ENCODE measurements at places on chromosomes 4 and X. TPM values are rescaled to one million over a fixed set of nuclear protein-coding genes. Genes with fewer than 3 reads are reported as not detected.

Gene RIPPLY1
- not detected for polyA plus RNA-seq

Gene PNCK
- not detected for polyA plus RNA-seq

Gene MAGEA10
- polyA plus RNA-seq = not detected

- DNase-seq = no peak
- no peak overlapping the region for H3K27ac ChIP-seq
- no peaks in the 10 kb centered on the region for H3K4me1 ChIP-seq
- no peak overlapping the region for H3K4me3 ChIP-seq
- H3K27me3 ChIP-seq = no peaks in the 10 kb centered on the region
Observed at GRCh38 chr4:145041378-145041777, 56.6 kb downstream of the ANAPC10 start.

- H3K27ac ChIP-seq = peak overlapping the region; percentile 20
- peak; percentile 86 for DNase-seq
- H3K4me3 ChIP-seq = no peak overlapping the region
Observed at GRCh38 chr4:37767546-37767945, 58.9 kb upstream of the PGM2 start.

DNA sequence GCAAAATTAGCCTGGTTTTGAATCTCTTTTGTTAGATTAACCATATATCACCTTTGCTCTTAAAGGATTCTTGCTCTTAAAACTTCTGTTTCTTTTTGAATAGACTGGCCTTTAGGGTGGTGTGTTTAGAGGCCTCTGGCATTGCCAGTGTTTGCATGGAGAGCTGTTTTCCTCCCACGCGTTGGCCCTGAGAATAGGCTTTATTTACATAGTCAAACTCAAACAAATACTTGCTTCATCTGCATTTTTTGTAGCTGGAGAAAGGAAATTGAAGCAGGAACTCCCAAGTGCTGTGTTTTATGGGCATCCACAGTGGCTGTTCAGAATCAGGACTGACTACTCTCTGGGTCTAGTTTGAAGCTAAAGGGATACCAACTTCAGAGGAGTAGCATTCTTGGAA lies 2.7 kb downstream of the SHROOM2 start:
- no peak overlapping the region for H3K4me3 ChIP-seq
- DNase-seq = peak; percentile 50
- peaks cover 11% of the 10 kb centered on the region for H3K4me1 ChIP-seq
- H3K27me3 ChIP-seq = peaks cover 8% of the 10 kb centered on the region
- H3K27ac ChIP-seq = no peak overlapping the region
- no peaks in the 10 kb centered on the region for H3K36me3 ChIP-seq

DNA sequence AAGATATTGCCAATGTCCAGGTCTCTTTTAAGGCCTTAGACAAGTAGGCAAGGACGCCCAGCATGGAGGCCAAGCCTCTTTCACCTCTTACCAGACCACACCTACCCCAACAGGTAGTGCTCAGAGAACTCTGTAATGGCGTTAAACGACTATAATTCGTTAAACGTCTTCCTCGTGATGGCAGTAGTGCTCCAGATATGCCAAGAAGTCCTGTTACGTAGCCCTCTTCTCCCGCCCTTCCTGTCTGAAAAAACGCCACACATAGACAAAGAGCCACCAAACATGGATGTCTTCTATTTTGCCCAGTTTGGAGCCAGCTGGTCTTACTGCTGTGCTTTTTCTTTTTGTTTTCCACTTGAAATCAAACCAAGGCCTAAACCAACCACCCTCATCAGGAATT lies 190.7 kb downstream of the OR13H1 start:
- H3K27me3 ChIP-seq = no peaks in the 10 kb centered on the region
- peak; percentile 87 for DNase-seq
- H3K27ac ChIP-seq = no peak overlapping the region
- no peaks in the 10 kb centered on the region for H3K36me3 ChIP-seq
- H3K4me3 ChIP-seq = no peak overlapping the region

GRCh38 chr4:20194123-20195013 lies 57.3 kb upstream of the SLIT2 start:
- no peak overlapping the region for H3K4me3 ChIP-seq
- H3K36me3 ChIP-seq = no peaks in the 10 kb centered on the region
- no peaks in the 10 kb centered on the region for H3K4me1 ChIP-seq
- no peaks in the 10 kb centered on the region for H3K27me3 ChIP-seq
- DNase-seq = no peak
- no peak overlapping the region for H3K27ac ChIP-seq

DNA sequence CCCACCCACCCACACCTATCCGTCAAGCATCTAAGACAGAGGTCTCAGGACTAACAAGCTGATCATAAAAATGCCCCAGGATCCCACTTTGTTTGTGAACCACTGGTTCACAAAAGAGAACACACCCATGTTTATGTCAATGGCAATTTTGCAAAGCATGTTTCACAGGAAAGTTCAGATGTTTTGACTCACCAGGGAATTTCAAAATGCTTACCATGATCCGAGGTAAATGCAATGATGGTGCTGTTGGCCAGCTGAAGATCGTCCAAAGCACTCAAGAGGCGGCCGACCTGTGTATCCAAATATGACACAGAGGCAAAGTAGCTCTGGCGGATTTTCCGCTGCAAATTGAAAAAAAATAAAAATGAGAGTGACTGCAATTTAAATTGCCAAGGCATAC lies 15.0 kb downstream of the IDS start:
- no peak overlapping the region for H3K4me3 ChIP-seq
- H3K27me3 ChIP-seq = no peaks in the 10 kb centered on the region
- H3K4me1 ChIP-seq = peaks cover 35% of the 10 kb centered on the region
- DNase-seq = no peak

- H3K36me3 ChIP-seq = no peaks in the 10 kb centered on the region
- no peak overlapping the region for H3K4me3 ChIP-seq
- no peaks in the 10 kb centered on the region for H3K27me3 ChIP-seq
- H3K4me1 ChIP-seq = no peaks in the 10 kb centered on the region
Observed at GRCh38 chrX:93741811-93742210, 67.8 kb downstream of the FAM133A start.

Gene SPANXN3
- not detected for polyA plus RNA-seq

- H3K4me1 ChIP-seq = peaks cover 24% of the 10 kb centered on the region
- H3K27me3 ChIP-seq = no peaks in the 10 kb centered on the region
- no peaks in the 10 kb centered on the region for H3K36me3 ChIP-seq
- no peak overlapping the region for H3K4me3 ChIP-seq
- H3K27ac ChIP-seq = no peak overlapping the region
Observed at GRCh38 chr4:183136855-183137254, 37.8 kb downstream of the WWC2 start.

- H3K4me3 ChIP-seq = no peak overlapping the region
- H3K36me3 ChIP-seq = no peaks in the 10 kb centered on the region
- DNase-seq = peak; percentile 66
- no peaks in the 10 kb centered on the region for H3K27me3 ChIP-seq
- no peaks in the 10 kb centered on the region for H3K4me1 ChIP-seq
Observed at GRCh38 chr4:167622481-167623240, 388.4 kb upstream of the SPOCK3 start.

DNA sequence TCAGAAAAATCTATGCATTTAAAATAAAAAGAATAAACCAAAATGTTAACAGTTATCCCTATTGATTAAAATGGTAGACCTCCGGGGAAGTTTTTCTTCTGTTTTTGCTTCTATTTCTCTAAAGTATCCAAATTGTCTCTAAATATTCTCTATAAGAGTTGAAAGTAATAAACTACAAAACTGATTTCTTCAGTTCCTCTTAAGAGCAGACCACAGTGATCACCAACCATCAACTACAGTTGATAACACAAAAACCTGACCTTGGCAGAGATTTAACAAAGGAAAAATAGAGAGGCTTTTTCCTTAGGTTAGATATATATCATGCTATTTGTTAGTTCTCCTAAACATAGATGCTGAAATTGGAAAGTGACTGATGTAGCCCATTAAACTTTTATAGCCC lies 27.3 kb downstream of the DDX60 start:
- H3K36me3 ChIP-seq = peaks cover 69% of the 10 kb centered on the region
- no peak overlapping the region for H3K4me3 ChIP-seq
- no peaks in the 10 kb centered on the region for H3K4me1 ChIP-seq
- no peak overlapping the region for H3K27ac ChIP-seq

DNA sequence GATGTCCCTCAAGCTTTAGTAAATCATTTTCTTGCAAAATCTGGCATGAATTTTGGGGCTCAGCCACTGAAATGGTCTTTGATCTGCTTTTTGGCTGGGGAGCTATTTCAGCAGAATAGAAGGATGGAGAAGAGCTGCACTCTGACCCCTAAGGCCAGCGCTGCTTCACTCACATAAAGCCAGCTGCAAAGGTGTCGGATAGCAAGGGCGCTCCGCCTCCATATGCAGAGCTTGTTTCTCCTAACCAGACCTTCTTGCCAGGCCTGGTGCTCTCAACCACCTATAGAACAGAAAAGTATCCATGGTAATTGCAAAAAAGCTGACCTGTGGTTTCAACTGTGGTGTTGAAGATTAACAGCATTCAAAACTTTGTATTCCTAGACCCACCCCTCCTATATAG lies 24.1 kb upstream of the COQ2 start:
- H3K4me1 ChIP-seq = no peaks in the 10 kb centered on the region
- no peaks in the 10 kb centered on the region for H3K27me3 ChIP-seq
- no peak overlapping the region for H3K4me3 ChIP-seq
- H3K27ac ChIP-seq = no peak overlapping the region
- DNase-seq = no peak
- no peaks in the 10 kb centered on the region for H3K36me3 ChIP-seq

Gene NMU
- 0.56 TPM for polyA plus RNA-seq

GRCh38 chr4:26105337-26105736 lies 191.3 kb downstream of the SMIM20 start:
- no peak overlapping the region for H3K27ac ChIP-seq
- H3K4me3 ChIP-seq = no peak overlapping the region
- no peak for DNase-seq
- no peaks in the 10 kb centered on the region for H3K27me3 ChIP-seq
- no peaks in the 10 kb centered on the region for H3K4me1 ChIP-seq

DNA sequence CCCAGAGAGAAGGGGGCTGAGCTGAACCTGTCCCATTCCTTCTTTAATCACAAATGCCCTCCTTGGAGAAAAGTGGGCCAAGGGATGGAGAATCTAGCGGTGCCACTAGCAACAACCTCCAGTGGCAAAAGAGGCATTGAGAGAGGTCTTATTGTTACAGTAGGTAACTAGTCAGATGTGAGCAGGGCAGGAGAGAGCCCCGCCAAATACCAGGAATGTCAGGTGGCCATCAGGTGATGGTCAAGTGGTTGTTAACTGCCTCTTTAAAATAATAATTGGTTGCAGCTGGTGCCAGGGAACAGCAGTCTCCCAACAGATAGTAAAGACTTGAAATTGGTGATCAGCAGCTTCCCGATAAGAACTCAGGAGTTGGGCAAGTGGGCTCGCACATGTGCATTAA lies 116.1 kb downstream of the EVC2 start:
- no peaks in the 10 kb centered on the region for H3K27me3 ChIP-seq
- no peaks in the 10 kb centered on the region for H3K4me1 ChIP-seq
- no peak overlapping the region for H3K27ac ChIP-seq
- H3K36me3 ChIP-seq = peaks cover 28% of the 10 kb centered on the region
- no peak for DNase-seq
- H3K4me3 ChIP-seq = no peak overlapping the region

- peaks cover 81% of the 10 kb centered on the region for H3K4me1 ChIP-seq
- DNase-seq = peak; percentile 93
- peak overlapping the region; percentile 92 for H3K27ac ChIP-seq
Observed at GRCh38 chrX:24150051-24150790, 692 bp downstream of the ZFX start.

Gene PDCL2
- polyA plus RNA-seq = not detected

- DNase-seq = no peak
- H3K27ac ChIP-seq = no peak overlapping the region
- no peak overlapping the region for H3K4me3 ChIP-seq
- H3K27me3 ChIP-seq = no peaks in the 10 kb centered on the region
Observed at GRCh38 chr4:152052451-152053057, 291.7 kb upstream of the GATB start.

Gene STOX2
- polyA plus RNA-seq = 1.00 TPM

Gene C4orf51
- polyA plus RNA-seq = not detected

- no peak for DNase-seq
- H3K4me3 ChIP-seq = no peak overlapping the region
- no peaks in the 10 kb centered on the region for H3K27me3 ChIP-seq
- H3K27ac ChIP-seq = no peak overlapping the region
- H3K36me3 ChIP-seq = no peaks in the 10 kb centered on the region
Observed at GRCh38 chrX:133033010-133033409, 63.9 kb downstream of the USP26 start.

DNA sequence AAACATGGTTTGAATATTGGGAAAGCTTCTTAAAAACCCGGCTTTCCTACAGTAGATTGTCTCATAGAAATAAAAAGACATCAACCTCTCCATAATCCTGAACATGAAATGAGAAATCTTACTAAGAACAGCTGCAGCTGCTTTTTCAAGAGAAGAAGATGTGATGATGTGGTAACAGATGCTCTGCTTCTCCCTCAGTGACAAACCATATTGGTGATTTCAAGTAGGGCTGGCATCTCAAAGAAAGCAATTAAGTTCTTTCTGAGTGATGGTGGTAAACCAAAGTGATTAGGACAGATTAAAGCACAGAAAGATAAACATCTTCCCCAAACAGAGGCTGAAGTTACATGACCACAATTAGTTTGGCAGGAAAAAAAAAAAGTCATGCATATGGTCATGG lies 1477.7 kb downstream of the RAPGEF2 start:
- no peaks in the 10 kb centered on the region for H3K27me3 ChIP-seq
- DNase-seq = no peak
- H3K36me3 ChIP-seq = no peaks in the 10 kb centered on the region
- H3K4me3 ChIP-seq = no peak overlapping the region
- H3K4me1 ChIP-seq = no peaks in the 10 kb centered on the region

- DNase-seq = no peak
- H3K4me1 ChIP-seq = no peaks in the 10 kb centered on the region
- H3K36me3 ChIP-seq = no peaks in the 10 kb centered on the region
- H3K27ac ChIP-seq = no peak overlapping the region
- H3K27me3 ChIP-seq = peaks cover 43% of the 10 kb centered on the region
- H3K4me3 ChIP-seq = no peak overlapping the region
Observed at GRCh38 chr4:3285558-3286334, 7.1 kb upstream of the RGS12 start.

DNA sequence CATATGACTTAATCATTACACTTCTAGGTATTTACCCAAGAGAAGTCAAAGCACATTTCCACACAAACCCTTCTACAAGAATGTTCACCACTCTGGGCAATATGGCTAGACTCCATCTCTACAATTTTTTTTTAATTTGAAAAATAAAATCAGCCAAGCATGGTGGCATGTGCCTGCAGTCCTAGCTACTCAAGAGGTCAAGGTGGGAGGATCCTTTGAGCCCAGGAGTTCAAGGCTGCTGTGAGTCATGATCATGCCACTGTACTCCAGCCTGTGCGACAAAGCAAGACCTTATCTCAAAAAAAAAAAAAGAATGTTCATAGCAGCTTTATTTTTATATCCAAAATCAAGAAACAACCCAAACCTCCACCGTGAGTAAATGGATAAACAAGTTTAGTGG lies 70.3 kb upstream of the MBNL3 start:
- no peak overlapping the region for H3K27ac ChIP-seq
- DNase-seq = no peak
- H3K36me3 ChIP-seq = no peaks in the 10 kb centered on the region
- H3K4me1 ChIP-seq = no peaks in the 10 kb centered on the region
- H3K27me3 ChIP-seq = no peaks in the 10 kb centered on the region

- H3K36me3 ChIP-seq = no peaks in the 10 kb centered on the region
- H3K27ac ChIP-seq = no peak overlapping the region
- H3K4me1 ChIP-seq = no peaks in the 10 kb centered on the region
- H3K4me3 ChIP-seq = no peak overlapping the region
- DNase-seq = no peak
Observed at GRCh38 chr4:59630922-59631321, 1569.2 kb upstream of the ADGRL3 start.

Gene PNMA6F
- polyA plus RNA-seq = not detected

- no peak for DNase-seq
- H3K4me1 ChIP-seq = no peaks in the 10 kb centered on the region
- H3K27ac ChIP-seq = no peak overlapping the region
- no peaks in the 10 kb centered on the region for H3K36me3 ChIP-seq
Observed at GRCh38 chr4:109947918-109948317, 35.2 kb downstream of the EGF start.

Data from stomach (tissue), 19 donors.